Stimulated activated CD8-positive, alpha-beta memory T cell treated with anti-CD3 and anti-CD28 coated beads, Interleukin-4, amount 100 ng/mL, for 24 hours (primary cell): ENCODE measurements at places on chromosomes 4 and X.

DNA sequence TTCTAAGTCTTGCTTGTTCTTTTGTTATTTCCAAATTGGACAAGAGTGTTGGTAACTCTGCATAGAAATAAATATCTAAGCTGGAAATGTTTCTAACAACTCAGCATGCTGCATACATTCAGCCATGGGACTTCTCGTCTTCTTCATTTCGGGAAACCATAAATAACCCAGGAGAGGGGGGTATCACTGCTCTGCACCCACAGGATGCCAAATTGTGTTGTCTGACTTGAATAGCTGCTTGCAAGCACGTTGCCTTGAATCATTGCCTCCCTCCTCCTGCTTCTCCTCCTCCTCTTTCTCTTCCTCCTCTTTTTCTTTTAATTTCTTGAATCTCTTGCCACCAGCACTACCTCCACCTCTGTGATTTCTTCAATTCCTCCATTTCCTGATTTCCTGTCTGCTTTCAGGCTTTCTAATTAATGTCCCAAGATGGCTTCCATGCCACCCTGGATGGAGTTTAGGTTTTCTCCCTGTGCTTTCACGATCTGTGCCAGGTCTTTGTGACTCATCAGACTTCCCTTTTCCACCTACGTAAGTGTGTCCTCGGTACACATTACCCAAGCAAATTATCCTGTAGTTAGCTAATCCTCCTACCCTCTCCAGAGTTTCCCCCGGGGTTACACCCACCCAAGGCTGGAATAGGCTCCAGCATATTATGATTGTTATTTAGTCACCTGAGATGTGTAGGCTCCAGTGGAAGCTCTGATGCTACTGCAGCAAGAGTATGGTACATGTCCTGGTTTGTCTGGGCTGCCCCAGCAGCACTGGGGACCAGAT is 122.6 kb upstream of the VCX3B start:
- no peak for DNase-seq

- DNase-seq = no peak
These were observed 31.8 kb downstream of the USP11 start for GRCh38 chrX:47264483-47265173.

DNA sequence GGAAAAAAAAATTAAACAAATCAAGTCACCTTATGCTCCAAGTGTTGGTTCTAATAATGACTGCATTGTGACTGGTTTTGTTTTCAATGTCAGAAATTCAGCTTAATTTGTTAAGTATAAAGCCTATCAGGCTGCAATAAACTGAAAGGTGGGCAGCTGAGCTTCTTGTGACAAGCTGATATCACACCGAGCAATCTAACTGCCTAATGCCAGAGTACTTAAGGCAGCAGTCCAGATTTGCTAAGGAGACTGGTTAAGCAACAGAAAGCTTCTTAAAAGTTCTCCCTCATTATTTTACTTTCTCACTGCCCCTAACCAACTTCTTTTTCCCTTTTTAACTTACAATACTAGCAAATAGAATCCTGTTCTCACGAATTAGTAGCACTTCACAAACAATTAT is 201.0 kb downstream of the MAB21L2 start:
- DNase-seq = no peak

DNA sequence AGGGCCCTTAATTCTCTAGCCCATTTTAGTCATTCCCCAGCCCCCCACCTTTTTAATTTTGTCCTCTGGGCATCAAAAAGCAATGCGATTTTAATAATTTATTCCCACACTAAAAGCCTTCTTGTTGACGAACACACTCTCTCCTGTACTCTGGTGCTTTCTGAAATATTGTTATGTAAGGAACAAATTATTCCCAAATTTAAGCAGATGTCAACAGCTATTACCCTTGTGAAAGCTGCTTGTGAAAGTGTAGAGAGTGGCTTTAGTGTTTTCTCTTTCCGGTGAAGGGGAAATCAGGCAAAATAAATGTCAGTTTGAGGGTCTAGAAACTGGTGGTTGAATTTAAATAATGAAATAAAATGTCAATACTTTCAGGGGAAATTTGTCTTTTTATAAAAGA is 221.2 kb upstream of the CNKSR2 start:
- no peak for DNase-seq

GRCh38 chrX:64853424-64853823 is 122.8 kb downstream of the ZC4H2 start:
- no peak for DNase-seq

GRCh38 chr4:121977251-121978171 is 25.7 kb upstream of the TRPC3 start:
- no peak for DNase-seq
